ENCODE measurements at places on chromosomes 6 and 20. TPM values are rescaled to one million over a fixed set of nuclear protein-coding genes. Genes with fewer than 3 reads are reported as not detected.

The MRAP2 gene
- total RNA-seq: 1.4 TPM

The TUBB2B gene
- 665 TPM for total RNA-seq

GRCh38 chr6:44224029-44224964, 902 bp downstream of the SLC29A1 start:
- no peak for DNase-seq

DNA sequence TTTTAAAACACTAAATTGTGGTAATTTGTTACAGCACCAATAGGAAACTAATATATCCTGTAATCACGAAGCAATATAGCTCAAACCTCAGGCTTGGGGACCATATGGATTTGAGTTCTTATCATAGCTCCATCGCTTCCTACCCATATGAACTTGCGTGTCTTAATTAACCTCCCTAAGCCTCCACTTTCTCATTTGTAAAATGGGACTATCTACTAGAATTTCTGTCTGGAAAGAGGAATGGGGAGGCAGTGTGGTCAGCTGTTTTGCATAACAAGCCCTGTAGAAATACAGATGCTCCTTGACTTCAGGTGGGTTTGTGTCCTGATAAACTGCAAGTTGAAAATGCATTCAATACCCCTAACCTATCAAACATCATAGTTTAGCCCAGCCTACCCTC, 17.1 kb downstream of the HLA-DOB start:
- DNase-seq: no peak

- no peak for DNase-seq
Measured at GRCh38 chr20:22540832-22541231, 43.5 kb downstream of the FOXA2 start.

DNA sequence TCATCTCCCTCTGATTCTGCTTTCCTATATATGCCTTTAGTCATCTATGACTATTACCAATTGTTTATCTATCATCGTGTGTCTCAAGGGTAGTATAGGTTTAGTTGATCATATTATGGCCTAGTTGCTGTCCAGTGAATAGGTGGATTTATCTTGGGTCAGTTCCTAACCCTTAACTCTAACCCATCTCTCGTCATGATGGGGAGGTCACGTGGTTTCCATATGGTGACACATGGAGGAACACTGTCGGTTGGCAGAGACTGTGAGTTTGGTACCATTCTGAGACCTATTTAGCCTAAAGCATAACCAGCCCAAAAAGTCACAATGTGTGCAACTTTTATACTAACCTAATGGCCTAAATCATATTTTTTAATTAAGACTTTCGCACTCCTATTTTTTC, 103.5 kb downstream of the SAMD5 start:
- DNase-seq: no peak

GRCh38 chr20:3101737-3102574, 17.4 kb upstream of the AVP start:
- no peak for DNase-seq

DNA sequence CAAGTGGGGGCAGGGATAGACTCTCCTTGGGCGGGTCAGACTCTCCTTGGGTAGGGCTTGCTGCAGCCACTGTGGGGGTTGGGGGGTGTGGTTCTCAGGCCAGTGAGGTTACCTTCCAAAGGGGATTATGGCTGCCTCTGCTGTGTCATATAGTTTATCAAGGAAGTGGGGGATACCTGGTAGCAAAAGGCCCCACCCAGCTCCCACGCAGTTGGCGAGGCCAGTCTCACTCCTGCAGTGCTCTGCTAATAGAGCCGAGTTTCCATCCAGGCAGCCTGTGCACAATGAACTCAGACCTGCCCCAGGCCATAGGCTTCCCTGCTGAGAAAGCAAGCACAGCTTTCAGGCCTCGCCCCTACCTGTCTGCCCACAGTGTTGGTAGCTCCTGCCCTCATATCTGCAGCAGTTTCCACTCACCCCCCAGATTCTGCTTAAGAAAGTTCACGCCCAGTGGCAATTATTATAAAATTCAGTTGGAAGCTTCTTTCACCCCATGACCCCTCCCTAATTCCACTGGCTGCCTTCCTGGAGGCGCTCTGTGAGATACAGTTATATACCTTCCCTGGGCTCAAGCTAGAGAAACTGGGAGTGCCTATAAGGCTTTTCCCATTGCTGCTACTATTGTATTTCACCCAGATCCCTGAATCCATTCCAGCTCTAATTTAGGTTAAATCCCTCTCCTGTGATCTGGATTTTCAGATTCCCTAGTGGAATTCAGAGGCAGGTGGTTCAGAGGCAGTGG, 56.1 kb downstream of the HDDC2 start:
- no peak for DNase-seq

Data from neural crest cell (in vitro differentiated cells).